ENCODE measurements at places on chromosomes 4 and X. TPM values are rescaled to one million over a fixed set of nuclear protein-coding genes. Genes with fewer than 3 reads are reported as not detected.
A peak's percentile ranks its signal among the peaks of the same experiment; 100 is the strongest.

DNA sequence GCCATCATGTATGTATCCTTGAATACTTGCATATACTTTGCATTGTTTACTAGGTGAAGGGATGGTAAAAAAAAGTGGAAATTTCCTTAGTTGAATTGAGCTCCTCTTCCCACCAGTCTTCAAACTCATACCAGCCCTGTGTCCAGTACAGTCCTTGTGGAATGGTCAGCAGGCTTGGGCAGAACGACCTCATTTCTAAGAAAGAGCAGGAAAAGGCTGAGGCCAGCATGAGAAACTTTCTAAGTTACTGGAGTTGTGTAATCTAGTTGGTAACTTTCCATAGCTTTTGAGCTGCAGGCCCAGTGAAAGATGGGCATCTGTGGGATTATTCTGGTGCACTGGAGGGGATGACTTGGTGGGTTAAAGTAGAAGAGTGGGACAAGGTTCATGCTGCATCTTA is 87.6 kb downstream of the DCUN1D4 start:
- no peak for DNase-seq

Gene ARHGAP24
- polyA plus RNA-seq = 21.9 TPM

- DNase-seq = no peak
Measured at GRCh38 chrX:16825264-16826035, 39.2 kb downstream of the TXLNG start.

Gene PLS3
- polyA plus RNA-seq = 165 TPM

GRCh38 chrX:123399709-123400108 is 215.6 kb downstream of the GRIA3 start:
- no peak for DNase-seq

- peak; percentile 70 for DNase-seq
Measured at GRCh38 chr4:186621959-186622553, 66.7 kb upstream of the MTNR1A start.

DNA sequence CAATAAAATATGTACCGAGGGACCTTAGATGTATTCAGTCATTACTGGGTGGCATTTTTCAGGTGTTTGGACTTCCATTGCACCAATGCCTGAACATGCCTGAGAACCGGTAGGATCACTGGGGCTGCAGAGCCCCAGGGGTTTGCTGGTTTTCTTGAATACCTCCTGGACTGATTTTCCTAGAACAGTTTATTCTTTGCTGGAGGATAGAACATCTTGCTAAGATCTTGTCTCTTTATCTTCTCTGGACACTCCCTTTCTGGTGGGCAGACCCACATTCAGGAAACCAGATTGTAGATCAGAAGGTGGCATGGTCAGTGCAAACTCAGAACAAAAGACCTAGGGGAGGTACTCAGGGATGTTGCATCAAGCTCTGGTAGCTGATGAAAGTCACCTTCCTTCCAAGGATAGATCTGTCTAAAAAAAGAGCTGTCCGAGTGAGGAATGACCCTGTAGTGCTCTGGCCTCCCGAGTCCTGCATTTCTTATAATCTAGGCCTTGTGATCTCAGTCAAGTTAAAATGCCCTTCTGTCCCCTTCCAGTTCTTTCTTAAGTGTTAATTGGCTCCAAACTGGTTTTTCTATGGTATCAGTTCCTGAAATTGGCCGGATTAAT is 84.8 kb downstream of the CLDN34 start:
- no peak for DNase-seq

Gene PAGE4
- polyA plus RNA-seq = not detected

Gene GRIA3
- 27.7 TPM for polyA plus RNA-seq

Gene STK32B
- polyA plus RNA-seq = 5.6 TPM

DNA sequence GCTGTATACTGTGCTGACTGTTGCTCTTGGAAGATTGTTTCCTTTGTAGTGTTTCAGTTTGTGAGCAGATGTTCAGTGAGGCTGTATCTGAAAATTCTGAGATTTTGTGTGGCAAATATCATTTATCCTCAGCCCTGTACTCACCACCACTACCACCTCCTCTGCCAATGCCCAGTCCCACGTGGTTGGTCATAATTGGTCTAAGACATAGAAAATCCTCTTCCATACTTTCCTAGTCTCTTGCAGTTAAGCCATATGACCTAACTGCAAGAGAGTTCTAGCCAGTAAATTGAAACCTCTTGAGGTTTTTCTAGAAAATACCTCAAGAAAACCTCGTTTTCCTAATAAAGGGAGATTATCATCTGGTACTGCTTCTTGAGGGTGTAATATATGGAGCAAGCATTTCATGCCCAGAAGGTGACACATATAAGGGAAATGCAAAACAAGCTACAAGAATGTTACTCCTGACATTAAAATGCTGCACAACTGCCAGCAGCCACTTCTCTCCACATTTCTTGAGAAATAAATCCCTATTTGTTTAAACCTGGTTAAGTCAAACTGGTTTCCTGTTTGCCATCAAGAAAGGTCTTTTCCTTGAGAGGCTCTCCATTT is 32.8 kb downstream of the ABCE1 start:
- peak; percentile 89 for DNase-seq

GRCh38 chr4:88158489-88159228 is at the start of gene ABCG2:
Gene ABCG2, minus strand, starts transcription at chr4:88158639. Its CDS starts 18,644 bp downstream, at chr4:88139995.
- no peak for DNase-seq

DNA sequence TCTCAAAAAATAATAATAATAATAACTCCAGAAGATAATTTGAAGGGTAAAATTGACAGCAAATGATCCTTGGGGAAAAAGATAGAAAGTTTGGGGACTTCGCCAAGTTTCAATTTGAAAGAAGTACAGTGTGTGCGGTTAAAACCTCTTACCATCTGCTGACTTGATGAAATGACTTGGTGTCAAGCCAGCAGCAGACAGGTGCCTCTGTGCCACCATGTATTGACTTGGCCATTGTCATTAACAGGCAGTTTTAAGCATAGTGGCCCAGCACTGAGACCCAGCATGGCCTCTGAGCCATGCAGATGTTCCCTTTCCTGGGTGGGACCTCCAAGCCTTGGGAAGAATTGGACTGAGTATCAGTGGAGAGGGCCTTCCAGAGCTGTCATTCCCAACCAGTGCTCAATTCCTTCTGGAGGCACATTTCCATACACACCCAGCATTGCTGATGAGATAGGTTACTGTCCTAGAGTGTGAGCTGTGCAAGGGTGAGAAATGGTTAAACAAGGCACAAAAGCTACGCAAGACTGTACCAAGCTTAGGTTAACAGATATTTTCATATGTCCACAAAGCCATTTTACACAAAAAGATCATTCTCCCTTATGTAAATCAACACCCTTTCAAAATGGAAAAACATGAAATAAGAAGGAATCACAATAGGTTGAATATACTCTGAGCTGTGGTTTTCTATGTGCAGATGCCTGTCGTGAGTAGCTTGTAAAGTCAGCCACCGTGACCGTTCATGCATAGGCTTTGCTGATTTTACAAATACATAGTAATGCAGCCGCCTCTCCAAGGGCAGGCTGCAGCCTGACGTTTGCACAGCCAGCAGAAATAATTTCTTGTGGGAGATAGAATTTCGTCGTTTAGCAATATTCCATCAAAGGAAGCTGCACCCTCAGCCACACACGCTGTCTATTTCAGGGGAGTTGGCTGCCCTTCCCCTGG is 59.4 kb upstream of the FBXW7 start:
- no peak for DNase-seq

Gene TCEAL8
- polyA plus RNA-seq = 76.1 TPM

GRCh38 chr4:10898072-10898471 is 213.5 kb upstream of the CLNK start:
- DNase-seq = no peak

GRCh38 chr4:109589605-109590004 is 29.6 kb downstream of the MCUB start:
- no peak for DNase-seq

DNA sequence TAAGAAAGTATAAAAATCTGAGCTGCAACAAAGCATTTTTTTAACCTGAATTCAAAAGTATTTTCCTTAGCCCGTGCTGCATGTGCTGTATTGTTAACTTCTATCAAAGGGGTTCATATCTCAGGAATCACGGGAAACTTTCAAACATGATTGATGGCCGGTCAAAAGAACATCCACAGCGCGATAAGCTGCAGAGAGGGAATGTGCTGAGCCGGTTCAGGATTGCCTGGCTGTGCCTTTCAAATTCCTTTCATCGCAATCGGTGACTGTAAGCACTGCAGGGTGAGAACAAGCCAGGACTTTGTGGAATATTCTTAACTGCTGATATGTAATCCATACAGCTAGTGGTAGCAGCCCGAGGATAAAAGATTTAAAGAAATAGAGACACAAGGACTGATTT is 210.9 kb upstream of the NOCT start:
- no peak for DNase-seq

DNA sequence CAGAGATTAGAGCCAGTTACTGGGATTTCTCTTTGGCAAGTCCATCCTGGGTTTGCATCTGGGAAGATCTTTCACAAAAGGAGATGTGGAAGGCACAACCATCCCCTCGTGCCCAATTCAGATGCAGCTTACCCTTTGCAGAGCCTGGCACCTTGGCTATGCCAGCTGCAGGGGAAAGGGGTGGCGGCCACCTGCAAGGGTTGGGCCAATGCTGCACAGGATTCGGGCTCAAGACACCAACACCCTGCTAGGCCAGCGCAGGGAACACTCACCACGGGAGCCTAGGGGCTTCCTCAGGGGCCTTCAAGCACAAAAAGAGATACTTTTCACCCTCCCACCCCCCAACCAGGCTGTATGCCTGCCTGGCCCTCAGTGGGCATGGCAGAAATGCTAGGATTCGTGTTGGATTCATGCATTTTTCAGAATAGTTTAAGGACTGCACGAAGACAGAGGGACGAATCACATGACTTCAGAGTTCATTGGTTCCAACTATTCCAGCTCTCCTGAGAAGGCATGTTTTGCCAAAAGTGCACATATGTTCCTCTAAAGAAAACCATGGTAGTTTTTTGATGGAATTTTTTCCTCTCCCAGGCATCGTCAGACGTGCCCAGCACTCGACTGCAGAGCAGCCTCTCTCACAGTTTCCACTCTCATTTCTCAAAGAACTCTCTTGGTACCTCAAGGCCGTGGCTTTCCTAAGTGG is 94.4 kb downstream of the PHKA2 start:
- DNase-seq = no peak

GRCh38 chr4:3041192-3042142 is 32.9 kb downstream of the HTT-AS start:
- no peak for DNase-seq

DNA sequence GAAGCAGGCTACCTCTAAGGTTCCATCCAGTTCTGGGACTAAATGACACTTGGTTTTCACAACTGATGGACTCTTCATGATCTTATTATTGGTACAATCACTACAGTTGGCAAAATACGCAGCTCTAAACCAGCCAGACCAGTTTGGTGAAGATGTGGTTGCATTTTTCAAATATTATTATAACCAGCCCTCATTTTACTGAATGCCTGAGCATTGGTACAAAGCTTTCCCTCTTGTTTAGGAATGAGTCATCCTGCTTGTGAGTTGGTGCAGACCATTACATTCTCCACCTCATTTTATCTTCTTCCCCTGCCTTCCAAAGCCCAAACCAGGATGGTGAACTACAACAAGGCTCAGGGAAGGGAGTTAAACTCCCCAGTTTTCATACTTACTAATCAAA is 223.1 kb downstream of the KDR start:
- DNase-seq = peak; percentile 6

- no peak for DNase-seq
Measured at GRCh38 chr4:105014635-105015034, 132.0 kb upstream of the TET2 start.

GRCh38 chrX:67100031-67100884 is 443.6 kb upstream of the AR start:
- DNase-seq = no peak

GRCh38 chrX:14528629-14529289 is 577 bp upstream of the GLRA2 start:
- peak; percentile 4 for DNase-seq

- DNase-seq = no peak
Measured at GRCh38 chr4:110106931-110107296, 91.5 kb downstream of the ELOVL6 start.

GRCh38 chrX:24357106-24357505 is 3.3 kb upstream of the SUPT20HL1 start:
- no peak for DNase-seq
